Breast epithelium (tissue), 4 donors: ENCODE measurements at places on chromosomes 7 and 10.
A peak's percentile ranks its signal among the peaks of the same experiment; 100 is the strongest.

- no peak for DNase-seq
Measured at GRCh38 chr10:57535306-57535705, 732.4 kb downstream of the IPMK start.

GRCh38 chr10:123786896-123787295, 104.7 kb downstream of the CPXM2 start:
- no peak for DNase-seq

- no peak for DNase-seq
Measured at GRCh38 chr10:116741391-116742351, 695 bp downstream of the HSPA12A start.

- DNase-seq: no peak
Measured at GRCh38 chr10:122656308-122656705, 43.3 kb downstream of the C10orf120 start.

DNA sequence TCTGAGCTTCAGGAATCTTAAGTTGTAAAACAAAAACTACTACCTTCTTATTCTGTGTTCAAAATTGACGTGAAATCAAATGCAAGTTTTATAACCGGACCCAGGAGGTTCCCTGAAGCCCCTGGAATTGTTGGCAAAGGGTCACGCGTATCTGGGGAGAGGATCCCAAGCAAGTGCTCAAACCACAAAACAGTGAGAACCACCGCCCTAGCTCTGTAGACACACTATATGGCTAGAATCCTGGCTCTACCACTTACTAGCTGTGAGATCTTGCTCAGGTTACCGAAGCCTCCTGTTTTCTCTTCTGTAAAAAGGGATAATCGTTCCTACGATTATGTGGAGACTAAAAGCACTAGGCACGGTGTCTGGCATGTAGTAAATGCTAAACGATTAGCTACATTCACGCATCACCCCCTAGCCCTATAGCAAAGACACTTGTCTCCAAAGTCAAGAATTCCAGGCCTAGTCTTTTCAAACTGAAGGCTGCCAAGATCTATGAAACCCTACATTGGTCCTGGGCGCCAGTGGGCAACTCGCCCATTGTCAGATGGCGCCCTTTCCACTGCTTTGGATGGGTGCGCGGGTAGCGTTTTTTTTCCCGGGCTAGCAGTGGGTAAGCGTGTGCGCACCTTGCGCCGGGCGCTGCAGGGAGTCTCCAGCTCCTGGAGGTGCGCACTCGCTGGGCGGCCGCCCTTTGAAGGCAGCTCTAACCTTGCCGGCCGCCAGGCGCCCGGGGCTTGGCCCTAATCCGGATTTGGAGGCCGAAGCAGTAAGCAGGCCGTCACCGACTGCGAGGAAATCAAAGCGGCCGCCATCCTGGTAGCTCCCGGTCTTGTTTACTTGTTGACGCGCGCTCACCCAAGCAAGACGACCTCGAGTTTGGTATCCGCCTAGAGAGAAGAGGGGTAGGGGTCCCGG, 11.6 kb upstream of the NKX2-3 start:
- DNase-seq: no peak

DNA sequence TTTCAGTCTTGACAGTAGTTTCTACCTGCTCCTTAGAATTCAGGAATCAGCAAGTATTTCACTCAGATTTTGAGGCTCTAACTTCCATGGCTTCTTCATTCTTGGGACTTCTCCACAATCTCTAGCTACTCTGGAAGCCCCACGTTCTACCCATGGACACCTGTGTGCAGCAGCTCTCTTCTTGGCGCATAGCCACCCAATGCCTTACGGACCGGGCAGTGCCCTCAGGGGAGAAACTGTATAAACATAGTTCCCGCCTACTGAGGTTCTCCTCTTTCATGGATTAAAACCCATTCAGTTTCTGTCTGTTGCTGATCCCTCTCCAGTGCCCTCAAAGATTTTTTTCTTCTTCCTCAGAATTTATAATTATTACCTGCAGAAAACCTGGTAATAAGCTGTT, 177.1 kb downstream of the SORCS1 start:
- no peak for DNase-seq

DNA sequence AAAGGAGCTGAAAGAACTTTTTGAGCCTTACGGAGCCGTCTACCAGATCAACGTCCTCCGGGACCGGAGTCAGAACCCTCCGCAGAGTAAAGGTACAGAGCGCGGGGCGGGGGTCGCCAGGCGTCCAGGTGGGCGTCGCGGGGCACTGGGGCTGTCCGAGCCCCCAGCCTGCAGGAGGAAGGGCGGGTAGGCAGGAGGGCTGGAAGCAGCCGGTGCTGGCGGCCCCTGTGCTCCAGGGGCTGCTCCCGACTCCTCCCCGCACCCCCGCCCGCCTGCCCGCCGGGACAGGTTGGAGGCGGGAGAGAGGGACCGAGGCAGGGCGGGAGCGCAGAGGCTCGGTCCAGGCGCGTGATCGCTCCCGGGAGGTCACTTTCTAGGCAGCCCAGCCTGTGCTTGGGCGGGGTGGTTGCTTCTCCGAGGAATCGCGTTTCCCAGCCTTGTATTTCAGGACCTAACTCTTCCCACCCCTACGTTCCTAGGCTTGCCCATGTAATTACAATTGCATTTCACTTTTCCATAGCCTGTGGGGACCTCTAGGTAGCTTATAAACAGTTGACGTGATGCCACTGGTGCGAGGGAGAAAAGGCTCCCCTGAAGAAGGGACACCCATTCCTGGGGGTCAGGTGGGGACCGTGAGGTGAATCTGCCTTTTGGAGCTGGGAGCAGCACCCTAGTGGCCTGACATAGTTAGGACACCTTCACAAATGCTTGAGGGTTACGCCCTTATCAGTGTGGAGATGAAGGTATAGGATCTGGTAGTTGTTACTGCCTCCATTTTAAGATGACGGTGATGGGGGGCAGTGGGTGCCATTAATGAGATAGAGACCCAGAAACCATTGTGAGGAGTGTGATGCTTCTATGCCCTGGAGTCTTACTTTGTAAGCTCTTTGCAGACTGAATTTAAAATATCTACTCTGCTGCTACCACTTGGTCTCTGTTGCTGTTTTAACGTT, 148.2 kb downstream of the CELF2 start:
- DNase-seq: no peak

DNA sequence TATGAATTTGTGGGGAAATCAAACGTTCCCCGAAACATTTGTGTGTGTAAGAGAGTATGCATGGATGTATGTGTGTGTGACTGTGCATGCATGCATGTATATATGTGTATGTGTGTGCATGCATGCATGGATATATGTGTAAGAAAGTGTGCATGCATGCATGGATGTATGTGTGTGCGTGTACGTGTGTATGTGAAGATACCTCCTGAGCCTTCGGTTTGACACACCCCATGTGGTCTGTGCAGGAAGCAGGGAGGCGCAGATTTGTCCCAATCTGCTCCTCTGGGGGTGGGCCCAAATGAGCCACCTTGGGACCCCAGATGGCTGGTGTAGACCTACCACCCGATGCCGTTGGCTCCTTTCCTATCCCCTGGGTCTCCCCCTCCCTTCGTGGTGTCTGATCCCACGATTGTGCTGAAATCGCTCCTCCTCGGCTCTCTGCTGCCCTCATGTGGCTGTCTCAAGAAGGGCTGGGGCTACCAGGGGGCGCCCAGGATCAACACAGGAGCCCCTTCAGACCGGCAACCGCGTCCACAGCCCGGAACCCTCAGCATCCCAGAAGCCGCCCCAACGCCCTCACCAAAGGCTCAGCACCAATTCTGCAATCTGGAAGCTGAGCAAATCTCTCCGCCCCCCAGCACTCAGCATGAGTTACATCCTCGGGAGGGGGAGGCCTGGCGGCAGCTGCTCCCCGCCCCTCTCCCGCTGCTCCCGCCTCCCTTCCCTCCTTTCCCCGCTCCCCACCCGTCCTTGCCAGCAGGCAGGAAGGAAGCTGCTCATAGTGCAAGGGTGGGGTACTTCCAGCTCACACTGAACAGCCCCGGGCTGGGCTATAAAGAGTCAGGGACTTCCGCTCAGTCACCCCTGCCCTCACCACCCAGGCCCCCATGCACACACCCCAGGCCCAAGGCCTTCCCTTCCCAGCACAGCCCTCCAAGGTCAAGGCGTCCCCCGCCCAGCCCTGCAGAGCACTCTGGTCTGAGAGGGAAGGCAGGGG, 2.3 kb upstream of the NOS3 start:
- DNase-seq: no peak

DNA sequence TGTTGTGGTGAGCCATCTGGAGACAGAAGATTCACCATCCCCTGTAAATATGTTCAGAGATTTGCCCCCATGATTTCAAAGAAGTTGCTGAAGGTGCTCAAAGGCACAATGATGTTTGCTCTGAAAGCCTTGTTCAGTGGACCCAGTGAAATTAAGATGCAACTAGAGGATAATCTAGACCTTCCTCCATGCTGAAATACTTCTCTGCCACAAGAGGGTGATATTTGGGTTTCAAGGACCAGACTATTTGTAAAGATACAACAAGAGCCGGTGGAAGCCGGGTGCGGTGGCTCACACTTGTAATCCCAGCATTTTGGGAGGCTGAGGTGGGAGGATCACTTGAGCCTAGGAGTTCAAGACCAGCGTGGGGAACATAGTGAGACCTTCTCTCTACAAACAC, 13.5 kb upstream of the MSRB2 start:
- DNase-seq: no peak

GRCh38 chr10:13690281-13690825, 103.6 kb downstream of the PRPF18 start:
- DNase-seq: peak; percentile 32

- no peak for DNase-seq
Measured at GRCh38 chr10:15742836-15743235, 23.1 kb upstream of the ITGA8 start.

DNA sequence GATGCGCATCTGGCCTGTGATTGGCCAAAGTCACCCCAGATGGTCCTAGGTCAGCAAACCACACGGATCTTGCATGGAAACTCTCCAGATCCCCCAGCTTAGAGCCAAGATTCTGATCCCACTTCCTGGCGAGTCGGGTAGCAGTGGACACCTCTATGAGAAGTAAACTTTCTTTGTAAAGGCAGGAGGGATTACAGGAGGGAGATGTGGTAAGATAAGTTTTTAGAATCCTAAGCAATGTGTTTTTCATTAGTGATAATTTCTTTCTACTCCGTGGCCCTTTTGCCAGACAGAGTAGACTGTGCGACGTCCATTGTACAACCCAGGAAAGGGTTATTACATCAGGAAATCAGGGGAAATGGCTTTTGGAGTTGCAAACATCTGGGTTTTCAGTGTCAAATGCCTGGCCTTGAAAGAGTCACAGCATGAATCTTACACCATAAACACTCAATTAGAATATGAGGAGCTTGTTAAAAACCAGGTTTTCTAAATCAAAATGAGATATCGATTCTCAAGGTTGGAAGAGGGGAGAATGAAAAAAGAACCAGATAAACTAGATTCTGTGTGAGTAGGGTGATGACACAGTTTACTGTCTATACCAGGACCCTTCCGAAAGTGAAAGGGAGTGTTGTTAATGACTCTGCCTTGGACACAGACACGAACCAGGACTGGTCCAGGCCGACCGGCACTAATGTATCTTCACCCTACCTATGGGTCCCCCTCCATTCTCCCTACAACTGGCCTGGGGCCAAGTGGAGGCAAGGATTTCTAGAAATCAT, 61.9 kb upstream of the WAC start:
- DNase-seq: no peak

GRCh38 chr7:101231644-101232043, 6.0 kb downstream of the CLDN15 start:
- DNase-seq: no peak

DNA sequence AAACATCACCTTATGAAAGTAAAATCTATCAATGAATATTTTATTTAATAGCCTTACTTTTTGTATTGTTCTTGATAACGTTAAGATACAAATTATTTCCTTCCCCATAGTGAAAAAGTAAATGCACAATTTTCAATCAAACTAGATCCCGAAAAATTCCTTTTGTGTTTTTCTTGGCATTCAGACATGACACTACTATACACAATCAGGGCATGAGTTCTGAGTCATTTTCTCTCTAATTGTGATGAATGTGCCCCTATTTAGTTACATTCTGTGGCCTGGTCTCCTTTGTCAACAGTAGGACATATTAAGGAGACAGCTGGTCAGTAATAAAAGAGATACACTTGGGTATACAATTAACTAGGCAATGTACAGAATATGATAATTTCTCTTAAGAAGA, 19.8 kb downstream of the COL1A2 start:
- no peak for DNase-seq
